Cardiac fibroblast (primary cell): ENCODE measurements at places on chromosomes 7 and 10.

DNA sequence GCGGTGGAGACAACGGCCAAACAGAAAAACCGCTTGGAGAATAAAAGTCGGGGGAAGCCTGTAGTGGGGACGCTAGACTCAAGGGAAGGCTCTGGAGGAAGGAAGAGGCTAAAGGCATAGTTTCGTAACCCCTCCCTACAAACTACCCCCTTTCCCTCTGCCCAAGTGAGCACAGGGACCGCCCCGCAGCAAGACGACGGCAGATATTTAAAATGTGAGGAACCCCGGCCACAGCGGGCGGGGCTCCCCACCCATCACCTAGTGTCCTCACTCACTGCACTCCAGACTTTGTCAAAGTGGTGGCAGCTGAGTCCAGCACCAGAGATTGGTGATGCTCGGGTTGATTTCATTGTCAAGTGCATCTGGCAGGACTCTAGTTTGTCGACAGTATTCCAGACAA lies 69.1 kb downstream of the PRKAG2 start:
- DNase-seq: no peak

DNA sequence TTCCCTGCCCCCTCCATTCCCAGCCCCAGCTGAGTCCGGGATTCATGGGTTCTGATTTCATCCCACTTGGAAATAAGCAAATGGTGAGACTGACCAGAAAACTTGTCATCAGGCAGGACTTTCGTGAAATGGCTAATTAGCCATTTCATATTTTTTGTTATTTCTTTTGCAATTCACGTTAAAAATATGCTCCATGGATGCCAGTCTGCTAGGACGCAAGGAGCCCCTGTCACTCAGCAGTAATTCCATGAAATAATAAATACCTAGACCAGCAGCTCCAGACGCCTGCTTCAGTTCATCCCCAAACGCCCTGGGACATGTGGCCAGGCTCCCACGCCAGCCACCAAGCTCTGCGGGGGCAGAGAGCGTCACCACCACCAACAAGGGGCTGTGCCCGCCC lies 111.0 kb downstream of the TRIL start:
- no peak for DNase-seq

DNA sequence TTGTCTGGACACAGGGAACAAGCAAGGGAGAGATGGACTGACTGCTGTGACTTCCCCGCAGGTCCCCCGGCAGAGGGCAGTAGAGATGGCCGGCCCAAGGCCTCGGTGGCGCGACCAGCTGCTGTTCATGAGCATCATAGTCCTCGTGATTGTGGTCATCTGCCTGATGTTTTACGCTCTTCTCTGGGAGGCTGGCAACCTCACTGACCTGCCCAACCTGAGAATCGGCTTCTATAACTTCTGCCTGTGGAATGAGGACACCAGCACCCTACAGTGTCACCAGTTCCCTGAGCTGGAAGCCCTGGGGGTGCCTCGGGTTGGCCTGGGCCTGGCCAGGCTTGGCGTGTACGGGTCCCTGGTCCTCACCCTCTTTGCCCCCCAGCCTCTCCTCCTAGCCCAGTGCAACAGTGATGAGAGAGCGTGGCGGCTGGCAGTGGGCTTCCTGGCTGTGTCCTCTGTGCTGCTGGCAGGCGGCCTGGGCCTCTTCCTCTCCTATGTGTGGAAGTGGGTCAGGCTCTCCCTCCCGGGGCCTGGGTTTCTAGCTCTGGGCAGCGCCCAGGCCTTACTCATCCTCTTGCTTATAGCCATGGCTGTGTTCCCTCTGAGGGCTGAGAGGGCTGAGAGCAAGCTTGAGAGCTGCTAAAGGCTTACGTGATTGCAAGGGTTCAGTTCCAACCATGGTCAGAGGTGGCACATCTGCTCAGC lies 6.0 kb downstream of the CYREN start:
- DNase-seq: peak; percentile 32

- peak; percentile 87 for DNase-seq
Measured at GRCh38 chr10:79298403-79299244, 48.6 kb upstream of the PPIF start.

GRCh38 chr7:7820939-7821338 lies 102.5 kb upstream of the RPA3 start:
- DNase-seq: no peak

DNA sequence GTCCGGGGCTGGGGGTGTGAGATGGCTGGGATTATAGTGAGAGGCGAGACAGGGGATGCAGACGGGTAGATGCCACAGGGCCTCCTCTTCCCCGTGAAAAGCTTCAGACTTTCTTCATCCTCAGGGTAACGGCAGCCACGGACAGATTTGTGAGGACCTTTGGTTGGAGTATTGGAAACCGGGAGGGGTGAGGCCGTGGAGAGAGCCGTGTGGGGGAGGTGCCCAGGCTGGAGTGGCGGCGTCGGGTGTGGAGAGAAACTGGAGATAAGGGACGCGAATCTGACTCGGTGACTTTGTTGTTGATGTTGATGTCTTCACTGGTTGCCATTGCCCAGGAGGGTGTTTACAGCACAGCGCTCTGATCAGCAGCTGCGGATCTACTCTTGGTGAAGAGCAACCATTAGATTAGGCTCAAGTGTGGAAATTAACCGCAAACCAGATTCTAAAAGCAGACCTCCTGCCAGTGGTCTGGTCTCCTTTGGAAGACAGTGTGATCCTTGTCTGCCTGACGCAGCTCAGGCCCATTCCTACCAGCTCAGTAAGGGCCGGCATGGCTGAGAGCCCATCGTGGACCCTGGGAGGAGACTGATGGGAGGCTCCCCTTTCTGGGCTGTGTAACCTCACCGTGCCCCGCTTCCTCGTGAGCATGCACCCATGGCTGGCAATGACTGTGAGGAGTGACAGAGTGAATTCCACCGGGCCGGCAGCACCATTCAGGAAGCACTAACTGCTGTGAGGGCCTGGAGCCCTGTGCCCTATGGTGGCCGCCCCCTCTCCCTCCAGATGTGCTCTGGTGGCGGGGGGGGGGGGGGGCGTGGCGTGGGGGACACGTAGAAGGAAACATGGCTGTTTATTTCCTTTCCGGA lies 90.3 kb downstream of the INPP5A start:
- peak; percentile 32 for DNase-seq

GRCh38 chr10:35892526-35892925 lies 250.4 kb upstream of the FZD8 start:
- DNase-seq: no peak

- DNase-seq: no peak
Measured at GRCh38 chr10:3931224-3931623, 146.2 kb upstream of the KLF6 start.

- DNase-seq: no peak
Measured at GRCh38 chr10:84563868-84564267, 235.5 kb downstream of the CCSER2 start.

GRCh38 chr10:78116361-78116760 lies 82.7 kb downstream of the RPS24 start:
- DNase-seq: no peak

- DNase-seq: peak; percentile 90
Measured at GRCh38 chr7:80145780-80146422, 11.3 kb downstream of the GNAI1 start.

GRCh38 chr7:36283711-36284130 lies 105.9 kb upstream of the ANLN start:
- DNase-seq: no peak

DNA sequence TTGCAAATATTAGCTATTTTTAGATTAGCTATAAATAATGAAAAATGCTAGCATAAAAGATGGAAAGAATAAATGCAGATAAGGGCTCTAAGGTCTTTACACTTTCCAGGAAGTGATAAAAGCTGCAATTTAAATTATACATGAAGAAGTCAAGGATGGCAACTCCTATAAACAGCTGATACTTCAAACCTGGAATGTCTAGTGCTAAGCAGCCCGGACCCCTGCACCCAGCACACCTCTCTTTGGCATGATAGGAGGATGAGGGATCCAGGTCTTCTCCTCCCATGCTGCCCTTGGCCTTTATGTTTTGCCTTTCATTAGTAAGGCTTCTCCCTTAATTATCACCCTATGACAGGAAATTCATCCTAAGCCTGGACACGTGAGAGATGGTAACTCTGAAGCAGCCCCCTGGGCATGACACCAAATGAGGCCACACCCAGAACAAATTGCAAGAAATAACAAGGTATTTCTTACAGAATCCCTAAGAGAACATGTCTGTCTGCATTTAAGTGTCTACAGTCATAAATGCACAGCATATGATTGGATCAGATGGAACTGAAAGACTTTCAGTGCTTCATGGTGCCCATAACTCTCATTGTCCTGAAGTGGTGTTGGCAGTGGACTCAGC lies 158.3 kb upstream of the PRSS1 start:
- DNase-seq: no peak

- no peak for DNase-seq
Measured at GRCh38 chr10:571688-572451, 117.6 kb downstream of the DIP2C start.

GRCh38 chr7:91306266-91306665 lies 42.0 kb downstream of the FZD1 start:
- DNase-seq: no peak

- DNase-seq: no peak
Measured at GRCh38 chr7:27756298-27756697, 16.3 kb downstream of the TAX1BP1 start.

DNA sequence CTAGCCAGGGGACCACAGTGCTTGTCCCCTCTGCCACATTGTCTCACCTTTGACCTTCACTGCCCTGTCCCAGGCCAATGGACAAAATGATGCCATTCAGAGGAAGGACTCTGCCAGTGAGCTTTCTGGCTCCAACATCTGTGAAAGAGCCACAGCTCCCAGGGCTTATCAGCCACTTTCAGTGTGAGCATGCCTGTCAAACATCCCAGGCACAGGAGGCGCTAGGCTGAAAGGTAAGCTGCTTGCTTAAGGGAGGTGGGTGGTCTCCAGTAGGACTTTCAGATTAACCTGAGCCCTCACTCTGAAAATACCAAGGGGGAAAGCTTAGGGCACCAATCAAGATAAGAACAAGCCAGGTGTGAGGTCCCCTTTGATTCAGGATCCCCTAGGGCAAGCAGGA lies 59.8 kb upstream of the GDF10 start:
- DNase-seq: no peak

GRCh38 chr10:126250527-126251310 lies 137.6 kb downstream of the ADAM12 start:
- DNase-seq: peak; percentile 65

GRCh38 chr10:101123085-101123814 lies 7.8 kb upstream of the TLX1 start:
- no peak for DNase-seq

DNA sequence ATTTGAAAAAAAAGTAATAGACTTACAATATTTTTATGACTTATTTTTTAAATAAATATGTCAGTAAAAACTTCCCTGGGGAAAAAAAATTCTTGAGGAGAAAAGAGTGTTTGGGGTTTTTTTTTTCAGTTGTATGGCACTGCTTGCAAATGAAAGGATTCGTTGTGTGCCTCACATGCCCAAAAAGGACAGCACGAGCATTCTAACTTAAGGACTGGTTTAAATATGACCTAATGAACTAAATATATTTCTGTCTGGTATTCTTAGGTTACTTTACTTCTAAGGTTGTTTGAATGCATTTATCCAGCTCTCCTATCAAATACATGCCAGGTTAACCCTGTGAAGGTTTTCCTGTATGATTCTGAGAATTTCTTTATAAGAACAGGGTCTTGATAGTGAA lies 988 bp upstream of the CD36 start:
- peak; percentile 19 for DNase-seq

GRCh38 chr7:126845331-126845730 lies 407.4 kb downstream of the GRM8 start:
- no peak for DNase-seq

- DNase-seq: no peak
Measured at GRCh38 chr10:10270126-10271050, 747.3 kb upstream of the CELF2 start.

DNA sequence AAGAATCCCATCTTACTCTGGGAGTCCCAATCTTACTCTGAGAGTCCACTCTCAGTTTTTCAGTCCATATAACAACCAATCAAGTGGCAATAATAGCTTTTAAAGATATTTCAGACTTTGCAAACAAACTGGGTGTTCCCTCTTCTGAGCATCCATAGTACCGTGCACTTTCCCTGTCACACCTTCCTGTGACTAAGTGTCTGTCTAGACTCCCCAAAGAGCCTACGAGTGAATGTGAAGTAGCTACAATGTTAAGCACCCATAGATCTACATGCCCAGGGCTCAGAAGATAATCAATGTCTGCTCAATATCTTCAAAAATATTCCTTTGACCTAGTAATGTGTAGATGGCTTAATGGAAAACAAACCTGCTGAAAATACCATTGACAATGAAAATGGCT lies 95.6 kb upstream of the ASAH2 start:
- DNase-seq: peak; percentile 26

DNA sequence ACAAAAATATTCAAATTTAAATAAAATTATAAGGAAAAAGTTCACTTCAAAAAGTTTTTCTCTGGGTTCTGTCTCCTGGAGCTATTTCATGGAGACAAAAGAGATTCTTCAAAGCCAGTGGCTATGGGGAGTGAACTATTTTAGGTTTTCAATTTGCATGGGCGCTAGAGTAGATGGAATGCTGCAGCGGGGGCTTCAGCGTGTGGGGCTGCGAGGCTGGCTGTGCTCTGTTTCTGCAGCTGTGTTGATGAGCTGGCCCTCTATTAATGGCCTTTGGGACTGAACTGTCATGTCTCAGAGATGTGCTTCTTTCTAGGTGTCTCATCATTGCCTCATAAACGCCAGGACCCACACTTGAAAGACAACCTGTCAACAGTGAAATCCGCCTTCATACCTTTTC lies 108.4 kb upstream of the NPY start:
- DNase-seq: no peak

GRCh38 chr7:79882922-79883321 lies 251.7 kb upstream of the GNAI1 start:
- no peak for DNase-seq

GRCh38 chr7:51344406-51345138 lies 28.0 kb upstream of the COBL start:
- DNase-seq: no peak

DNA sequence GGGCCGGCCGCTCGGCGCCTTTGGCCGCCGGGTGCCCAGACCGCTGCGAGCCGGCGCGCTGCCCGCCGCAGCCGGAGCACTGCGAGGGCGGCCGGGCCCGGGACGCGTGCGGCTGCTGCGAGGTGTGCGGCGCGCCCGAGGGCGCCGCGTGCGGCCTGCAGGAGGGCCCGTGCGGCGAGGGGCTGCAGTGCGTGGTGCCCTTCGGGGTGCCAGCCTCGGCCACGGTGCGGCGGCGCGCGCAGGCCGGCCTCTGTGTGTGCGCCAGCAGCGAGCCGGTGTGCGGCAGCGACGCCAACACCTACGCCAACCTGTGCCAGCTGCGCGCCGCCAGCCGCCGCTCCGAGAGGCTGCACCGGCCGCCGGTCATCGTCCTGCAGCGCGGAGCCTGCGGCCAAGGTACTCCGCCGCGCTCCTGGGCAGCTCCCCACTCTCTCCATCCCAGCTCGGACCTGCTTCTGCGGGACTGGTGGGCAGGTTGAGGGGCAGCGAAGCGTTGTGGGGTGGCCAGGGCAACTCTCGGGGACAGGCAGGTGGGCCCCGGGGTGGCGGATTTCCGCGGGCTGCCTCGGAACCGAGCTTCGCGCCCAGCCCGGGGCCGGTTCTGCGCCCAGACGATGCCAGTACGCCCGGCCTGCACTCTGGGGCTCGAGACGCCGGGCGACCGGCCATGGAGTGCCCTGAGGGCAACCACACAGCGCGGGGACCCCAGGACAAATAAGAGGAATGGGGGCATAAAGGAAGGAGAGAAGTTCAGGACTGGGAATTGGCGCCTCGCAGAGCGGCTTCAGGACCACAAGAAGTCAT lies 578 bp downstream of the HTRA1 start:
- peak; percentile 16 for DNase-seq
